ENCODE measurements at places on chromosomes 4 and X.

- DNase-seq: peak; percentile 17
Measured at GRCh38 chr4:72468904-72469502, 100.0 kb downstream of the ADAMTS3 start.

DNA sequence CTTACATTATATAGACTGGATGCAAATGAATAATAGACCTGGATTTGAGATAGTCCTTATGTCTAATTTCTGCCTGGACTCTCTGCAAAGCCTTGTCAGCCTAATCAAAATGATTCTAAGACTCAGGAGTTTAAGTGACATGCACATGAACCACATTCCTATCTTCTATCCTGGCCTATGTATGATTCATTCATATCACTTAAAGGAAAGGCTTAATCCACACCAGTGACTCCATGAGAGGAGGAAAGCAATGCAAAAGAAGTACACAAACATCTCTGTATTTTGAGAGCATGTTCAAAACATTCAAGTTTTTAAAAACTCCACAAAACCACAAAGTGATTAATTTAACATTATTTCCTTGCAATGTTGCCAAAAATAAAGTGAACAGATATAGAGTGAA, 14.6 kb downstream of the AMOT start:
- no peak for DNase-seq

DNA sequence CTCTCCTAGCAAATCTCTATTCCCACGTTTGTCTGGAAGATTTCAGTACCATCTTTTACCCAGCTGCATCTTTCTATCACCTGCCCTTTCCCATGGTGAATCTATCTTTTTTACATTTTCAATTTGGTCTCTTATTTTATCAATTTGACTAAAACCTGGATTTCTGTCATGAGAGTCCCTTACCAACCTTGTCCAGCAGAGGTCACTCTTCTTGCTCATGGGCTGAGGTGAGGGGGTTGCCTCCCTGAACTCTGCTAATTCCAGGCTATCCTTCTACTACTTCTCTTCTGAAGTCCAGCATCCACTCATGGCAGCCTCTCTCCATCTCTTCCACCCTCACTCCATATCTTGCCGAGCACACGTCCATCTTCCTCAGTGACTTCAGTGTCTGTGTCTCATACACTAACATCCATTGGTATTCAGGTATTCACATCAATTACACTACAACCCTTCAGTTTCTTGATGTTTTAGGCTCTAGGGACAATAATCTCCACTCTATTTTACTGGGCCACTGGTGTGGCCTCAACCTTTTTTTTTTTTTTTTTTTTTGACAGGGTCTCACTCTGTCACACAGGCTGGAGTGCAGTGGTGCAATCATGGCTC, 17.8 kb upstream of the ZNF827 start:
- peak; percentile 40 for DNase-seq

GRCh38 chr4:121706595-121707021, 9.8 kb upstream of the ANXA5 start:
- peak; percentile 90 for DNase-seq

- DNase-seq: no peak
Measured at GRCh38 chrX:152821145-152821765, 9.3 kb downstream of the CETN2 start.

GRCh38 chrX:30895370-30895769, 6.3 kb upstream of the TAB3 start:
- DNase-seq: no peak

GRCh38 chr4:8888856-8889255, 17.2 kb upstream of the HMX1 start:
- no peak for DNase-seq

DNA sequence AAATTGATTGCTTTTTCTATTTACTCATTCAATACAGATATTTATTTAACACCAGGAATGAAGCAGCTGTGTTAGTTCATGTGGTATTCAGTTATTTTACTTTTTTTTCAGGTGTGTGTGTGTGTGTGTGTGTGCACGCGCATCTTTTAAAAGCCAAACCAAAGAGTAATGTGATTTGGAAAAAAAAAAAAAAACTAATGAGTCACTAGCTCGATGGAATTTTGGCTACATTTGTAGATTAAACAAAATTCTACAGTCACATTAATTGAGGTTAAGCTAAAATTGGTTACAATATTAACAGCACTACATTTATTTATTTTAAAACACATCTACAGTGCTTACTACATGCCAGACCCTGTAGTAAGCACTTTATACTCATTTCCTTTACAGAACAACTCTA, 66.8 kb downstream of the HHIP start:
- DNase-seq: peak; percentile 37

DNA sequence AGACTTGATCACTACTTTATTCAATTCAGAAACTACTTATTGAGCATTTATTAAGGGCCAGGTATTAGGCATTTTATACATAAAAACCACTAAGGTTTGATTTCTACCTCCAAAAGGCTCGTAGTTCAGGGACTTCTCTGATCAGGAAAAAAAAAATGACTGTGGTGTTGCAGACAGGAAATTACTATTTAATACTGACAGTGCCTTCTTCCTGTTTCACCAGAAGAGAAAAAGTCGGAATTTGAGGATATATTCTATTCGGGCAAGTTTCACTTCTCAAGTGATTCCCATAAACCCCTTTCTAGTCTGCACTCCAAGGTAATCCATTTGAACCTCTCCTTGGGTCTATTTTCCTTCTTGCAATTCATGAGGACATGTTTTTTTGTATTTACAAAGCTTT, 15.3 kb upstream of the TASL start:
- DNase-seq: no peak

DNA sequence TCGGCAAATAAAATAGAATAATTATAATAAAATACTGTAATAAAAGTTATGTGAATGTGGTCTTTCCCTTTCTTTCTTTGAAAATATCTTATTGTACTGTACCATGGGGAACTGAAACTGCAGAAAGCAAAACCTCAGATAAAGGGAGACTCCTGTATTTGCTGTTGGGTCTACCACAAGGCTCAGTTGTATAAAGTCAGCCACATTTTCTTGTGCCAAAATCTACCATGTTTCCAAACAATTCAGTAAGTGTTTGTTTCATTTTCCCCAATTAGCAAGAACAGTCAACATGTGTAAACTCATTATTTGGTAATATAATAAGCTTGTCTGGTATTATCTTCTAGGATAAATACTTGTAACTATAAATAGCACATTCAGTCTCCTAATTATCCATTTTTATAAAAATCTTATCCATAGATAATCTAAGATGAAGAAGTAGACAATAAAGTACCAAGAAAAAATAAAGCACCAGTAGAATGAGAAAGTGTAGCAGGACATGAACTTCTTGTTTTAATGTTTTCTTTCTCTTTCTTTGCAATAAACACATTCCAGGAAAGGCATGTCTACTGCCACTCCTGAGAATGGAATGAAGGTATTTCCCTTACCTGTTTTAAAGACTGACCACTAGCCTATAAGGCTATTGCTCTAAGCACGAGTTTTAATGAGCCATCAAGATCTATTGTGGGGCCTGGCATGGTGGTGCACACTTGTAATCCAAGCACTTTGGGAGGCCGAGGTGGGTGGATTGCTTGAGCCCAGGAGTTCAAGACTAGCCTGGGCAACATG, 15.0 kb upstream of the OTUD4 start:
- DNase-seq: no peak

GRCh38 chr4:111020961-111021360, 398.1 kb upstream of the PITX2 start:
- no peak for DNase-seq

- no peak for DNase-seq
Measured at GRCh38 chr4:86908251-86908657, 16.0 kb upstream of the C4orf36 start.

GRCh38 chrX:118495958-118496762, 545 bp downstream of the DOCK11 start:
- peak; percentile 9 for DNase-seq

DNA sequence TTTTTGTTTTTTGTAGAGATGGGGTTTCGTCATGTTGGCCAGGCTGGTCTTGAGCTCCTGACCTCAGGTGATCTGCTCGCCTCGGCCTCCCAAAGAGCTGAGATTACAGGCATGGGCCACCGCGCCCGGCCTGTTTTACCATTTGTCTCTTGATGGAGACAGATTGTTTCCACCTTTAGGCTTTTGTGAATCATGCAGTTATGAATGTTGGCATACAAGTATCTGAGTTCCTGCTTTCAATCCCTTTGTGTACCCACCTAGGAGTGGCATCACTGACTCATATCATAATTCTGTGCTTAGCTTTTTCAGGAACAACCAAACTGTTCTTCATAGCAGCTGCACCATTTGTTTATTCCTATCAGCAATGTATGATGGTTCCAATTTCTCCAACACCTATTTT, 20.2 kb upstream of the MGST2 start:
- no peak for DNase-seq

DNA sequence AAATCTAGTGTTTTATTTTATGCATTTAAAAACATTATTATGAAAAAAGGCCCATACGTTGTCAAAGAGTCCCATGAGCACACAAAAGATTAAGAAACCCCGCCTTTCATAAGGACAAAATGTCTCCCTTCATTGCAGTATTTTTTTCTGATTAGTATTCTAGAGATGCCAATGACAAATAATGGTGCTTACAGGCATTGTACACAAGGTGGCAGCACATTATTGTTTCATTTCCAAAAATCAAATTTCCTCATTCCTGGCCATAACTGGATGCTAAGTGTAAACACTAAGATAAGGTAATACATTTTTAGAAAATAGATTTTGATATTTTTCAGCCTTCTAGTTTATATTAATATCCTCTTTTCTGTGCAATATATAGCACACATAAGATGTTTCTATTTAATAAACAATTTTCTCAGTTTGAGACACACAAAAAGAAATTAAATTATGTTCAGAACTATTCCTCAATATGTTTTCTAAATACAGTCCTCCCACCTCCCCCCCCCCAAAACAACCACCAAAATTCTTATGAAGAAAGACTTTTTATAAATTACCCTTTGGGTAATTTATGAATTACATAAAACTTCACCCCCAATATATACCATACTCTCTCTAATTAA, 47.7 kb downstream of the TIGD2 start:
- DNase-seq: peak; percentile 70

GRCh38 chr4:110704748-110705439, 82.0 kb upstream of the PITX2 start:
- no peak for DNase-seq

DNA sequence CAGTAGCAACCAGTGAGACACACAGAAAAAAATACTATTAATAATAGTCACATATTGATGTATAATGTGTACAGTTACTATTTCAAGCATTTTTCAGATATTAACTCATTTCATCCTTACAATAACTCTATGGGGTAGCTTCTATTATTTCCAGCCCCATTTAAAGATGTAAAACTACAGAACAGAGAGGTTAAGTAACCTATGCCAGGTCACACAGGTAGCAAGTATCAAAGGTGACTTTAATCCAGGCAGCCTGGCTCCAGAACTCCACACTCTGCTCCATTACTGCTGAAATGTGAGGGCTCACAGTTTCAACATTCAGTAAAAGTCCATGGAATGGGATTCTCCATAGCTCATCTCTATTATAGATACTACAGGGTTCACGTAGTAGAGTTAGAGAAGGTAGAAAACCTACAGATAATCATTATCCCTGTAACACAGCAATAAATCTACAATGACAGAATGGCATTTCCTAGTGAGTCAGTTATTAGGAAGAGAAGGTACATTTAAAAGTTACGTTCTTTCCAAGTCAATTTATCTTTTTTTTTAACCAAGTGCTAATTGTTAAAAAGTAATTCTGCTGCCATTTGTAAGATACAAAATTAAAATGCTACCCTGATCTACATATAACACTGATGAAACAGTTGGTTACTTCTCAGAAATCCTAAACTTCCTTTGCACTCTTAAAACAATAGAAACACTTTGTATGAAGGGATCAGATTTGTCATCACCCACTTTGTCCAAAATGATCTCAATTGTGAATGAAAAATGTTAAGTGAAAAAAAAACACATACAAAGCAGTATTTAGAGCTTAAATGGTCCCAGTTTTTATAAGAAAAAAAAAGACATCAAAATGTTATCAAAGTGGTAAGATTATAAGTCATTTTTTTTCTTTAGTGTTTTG, 18.7 kb downstream of the RELL1 start:
- peak; percentile 24 for DNase-seq

DNA sequence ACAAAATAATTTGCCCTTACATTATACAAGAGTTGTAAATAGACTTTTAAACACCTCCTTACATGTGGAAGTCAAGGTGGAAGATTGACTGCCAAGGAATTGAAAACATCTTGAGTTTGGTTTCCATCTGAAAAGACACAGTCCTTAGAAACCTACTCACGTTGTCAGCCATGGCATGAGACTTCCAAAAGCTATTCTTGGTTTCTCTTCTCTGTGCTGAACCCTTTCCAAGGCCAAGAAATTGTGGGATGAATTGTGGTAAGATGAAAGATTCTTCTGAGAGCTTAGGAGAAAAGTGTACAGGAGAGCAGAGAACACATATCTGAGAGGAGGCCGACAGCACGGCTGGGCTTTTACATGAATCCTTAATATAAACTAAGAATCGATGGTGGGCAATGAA, 370.0 kb downstream of the FBXW7 start:
- no peak for DNase-seq

DNA sequence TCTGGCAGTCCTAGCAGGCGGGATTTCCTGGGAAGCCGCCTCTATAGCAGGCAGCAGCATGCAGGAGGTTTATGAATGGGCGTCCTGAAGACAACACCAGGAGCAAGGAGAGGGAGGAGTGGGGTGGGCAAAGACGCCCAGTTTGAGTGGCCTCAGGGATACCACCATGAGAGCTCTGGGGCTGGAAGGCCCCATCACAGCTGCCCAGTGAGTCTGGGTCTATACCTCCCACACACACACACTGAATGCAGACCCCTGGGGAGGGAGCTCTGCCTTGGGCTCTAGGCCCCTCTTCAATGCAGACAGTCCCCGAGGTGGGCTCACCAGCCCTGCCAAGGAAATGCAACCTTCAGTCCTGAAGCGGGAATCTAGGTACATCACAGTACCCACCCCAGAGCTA, 98.6 kb downstream of the AFAP1 start:
- DNase-seq: no peak

- no peak for DNase-seq
Measured at GRCh38 chrX:19789376-19789775, 98.0 kb downstream of the SH3KBP1 start.

GRCh38 chr4:189088780-189089179, 851.9 kb upstream of the FRG1 start:
- DNase-seq: peak; percentile 23

DNA sequence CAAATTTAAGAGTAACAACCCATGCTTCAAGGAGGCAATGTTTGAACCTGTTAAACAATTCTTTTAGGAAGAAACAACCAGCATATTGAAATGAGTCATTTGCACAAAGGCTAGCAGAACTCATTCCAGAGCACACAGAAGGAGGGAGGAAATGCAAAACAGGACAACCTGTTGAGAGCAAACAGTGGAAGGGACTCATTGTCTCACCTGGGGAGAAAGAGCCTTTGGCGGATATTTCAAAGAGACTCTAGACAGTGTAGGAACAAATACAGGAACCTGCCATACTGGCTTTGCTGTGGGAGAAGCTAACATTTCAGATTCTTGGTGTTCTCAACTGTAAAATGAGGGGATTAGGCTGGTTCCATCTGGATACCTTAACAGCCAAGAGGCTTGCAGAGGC, 14.8 kb upstream of the RASGEF1B start:
- DNase-seq: no peak

- no peak for DNase-seq
Measured at GRCh38 chr4:14925471-14925870, 76.8 kb upstream of the CPEB2 start.

GRCh38 chr4:32318926-32319325, 1598.8 kb downstream of the PCDH7 start:
- no peak for DNase-seq

All from LHCN-M2 (cell line).